ENCODE measurements at places on chromosomes 3 and 15.

DNA sequence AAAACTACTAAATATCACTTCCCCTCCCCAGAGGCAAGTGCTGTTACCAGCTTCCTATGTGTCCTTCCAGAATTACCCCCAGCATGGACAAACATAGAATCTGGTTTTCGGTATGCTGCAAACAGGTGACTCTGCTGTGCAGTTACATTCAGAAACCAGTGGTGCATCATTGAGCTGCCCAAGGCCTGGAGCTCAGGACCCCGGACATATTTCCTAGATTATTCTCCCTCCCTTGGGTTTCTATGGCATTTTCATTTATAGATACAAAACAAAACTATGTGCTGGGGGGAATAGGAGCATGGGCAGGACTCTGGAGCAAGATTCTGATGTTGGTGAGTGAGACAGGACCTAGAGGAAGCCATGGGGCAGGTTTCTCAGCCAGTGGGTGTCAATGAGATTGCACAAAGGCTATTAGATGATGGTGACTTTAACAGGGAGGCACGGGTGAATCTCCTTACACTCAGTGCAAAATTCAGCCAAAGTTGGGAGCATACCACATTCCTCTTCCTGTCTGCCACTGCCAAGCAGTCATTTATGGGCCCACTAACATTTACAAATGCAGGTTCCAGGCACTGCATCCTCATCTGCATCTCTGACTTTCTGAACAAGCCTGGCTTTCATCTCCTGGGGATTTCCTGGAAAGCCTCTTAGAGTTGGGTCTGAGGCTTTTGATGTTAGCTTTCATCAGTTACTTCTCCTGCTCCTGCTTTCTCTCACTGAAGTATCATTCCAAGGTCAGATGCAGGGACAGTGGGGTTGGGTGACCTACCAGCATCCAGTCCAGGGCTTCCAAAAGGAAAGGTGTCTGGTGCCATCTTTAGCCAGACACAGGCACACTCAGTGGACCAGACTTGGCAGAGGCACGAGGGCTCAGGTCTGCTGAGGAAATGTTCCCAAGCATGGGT, 44.5 kb downstream of the CMTM7 start:
- DNase-seq, result no peak

GRCh38 chr3:102510663-102511062, 75.8 kb downstream of the ZPLD1 start:
- no peak for DNase-seq

- DNase-seq, result no peak
These were observed 74.0 kb upstream of the TERB2 start for GRCh38 chr15:44882499-44882968.

- DNase-seq, result no peak
These were observed 45.7 kb upstream of the MGLL start for GRCh38 chr3:127867986-127868385.

DNA sequence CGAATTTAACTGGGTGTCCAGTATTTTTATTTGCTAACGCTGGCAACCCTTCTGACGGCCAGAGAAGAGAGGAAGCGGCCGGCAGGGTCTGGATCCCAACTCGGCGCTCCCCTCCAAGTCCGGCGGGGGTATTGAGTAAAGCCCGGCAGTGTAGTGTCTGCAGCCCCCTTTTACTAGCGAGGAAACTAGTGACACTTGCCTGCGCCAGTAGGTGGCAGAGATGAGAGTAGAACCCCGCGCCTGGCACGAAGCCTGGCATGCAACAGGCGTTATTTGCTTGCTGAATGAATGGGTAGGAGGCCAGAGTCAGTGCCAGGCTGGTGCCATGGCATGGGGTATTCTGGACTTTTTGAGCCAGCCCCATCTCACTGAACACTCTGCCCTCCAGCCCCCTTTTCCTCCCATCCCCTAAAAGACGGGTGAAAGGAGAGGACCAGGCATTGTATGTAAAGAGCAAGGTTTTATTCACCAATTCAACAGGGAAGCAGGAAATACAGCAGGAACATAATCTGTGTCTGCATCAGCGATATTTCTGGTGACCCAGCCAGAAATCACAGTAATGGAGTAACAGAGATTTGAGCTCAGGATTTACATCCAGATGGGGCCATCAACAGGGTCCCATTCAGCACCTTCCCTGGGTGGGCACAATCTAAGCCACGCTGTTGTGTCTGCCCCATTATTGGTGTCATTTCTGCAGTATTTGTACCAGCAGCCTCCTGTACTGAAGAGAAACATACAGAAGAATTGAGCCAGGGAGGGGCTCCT, 788 bp upstream of the WDR73 start:
- peak; percentile 62 for DNase-seq

DNA sequence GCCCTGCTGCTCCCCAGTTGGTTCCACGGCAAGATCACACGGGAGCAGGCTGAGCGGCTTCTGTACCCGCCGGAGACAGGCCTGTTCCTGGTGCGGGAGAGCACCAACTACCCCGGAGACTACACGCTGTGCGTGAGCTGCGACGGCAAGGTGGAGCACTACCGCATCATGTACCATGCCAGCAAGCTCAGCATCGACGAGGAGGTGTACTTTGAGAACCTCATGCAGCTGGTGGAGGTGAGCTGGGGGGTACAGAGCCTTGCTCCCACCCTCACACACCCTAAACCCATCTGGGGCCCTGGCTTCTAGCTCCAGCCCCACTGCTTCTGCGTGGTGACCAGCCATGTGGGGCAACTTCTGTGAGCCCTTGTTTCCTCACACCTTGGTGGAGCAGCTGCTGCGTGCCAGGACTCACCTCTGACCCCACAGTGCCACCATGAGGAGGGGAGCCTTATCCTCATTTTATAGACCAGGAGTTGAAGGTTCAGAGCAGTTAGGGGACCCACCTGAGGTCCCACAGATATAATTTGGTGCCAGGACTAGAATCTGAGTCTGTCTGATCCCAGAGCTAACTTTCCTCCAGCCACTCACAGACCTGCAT, 13.3 kb upstream of the LMAN1L start:
- DNase-seq, result no peak

DNA sequence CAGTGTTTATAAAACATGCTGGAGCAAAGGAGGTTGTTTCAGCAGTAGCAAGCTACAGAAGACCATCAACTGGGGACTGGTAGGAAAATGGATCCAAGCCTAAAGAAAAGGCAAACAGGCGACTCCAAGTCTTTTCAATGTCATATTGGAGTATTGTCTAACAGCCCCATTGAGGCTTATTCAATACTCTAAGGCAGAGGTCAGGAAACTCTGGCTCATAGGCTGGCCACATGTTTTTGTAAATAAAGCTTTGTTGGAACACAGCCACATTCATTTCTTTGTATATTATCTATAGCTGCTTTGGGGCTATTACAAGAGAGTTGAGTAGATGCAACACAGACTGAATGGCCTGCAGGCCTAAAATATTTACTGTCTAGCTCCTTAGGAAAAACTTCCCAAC, 77.5 kb downstream of the RPL22L1 start:
- DNase-seq, result no peak

DNA sequence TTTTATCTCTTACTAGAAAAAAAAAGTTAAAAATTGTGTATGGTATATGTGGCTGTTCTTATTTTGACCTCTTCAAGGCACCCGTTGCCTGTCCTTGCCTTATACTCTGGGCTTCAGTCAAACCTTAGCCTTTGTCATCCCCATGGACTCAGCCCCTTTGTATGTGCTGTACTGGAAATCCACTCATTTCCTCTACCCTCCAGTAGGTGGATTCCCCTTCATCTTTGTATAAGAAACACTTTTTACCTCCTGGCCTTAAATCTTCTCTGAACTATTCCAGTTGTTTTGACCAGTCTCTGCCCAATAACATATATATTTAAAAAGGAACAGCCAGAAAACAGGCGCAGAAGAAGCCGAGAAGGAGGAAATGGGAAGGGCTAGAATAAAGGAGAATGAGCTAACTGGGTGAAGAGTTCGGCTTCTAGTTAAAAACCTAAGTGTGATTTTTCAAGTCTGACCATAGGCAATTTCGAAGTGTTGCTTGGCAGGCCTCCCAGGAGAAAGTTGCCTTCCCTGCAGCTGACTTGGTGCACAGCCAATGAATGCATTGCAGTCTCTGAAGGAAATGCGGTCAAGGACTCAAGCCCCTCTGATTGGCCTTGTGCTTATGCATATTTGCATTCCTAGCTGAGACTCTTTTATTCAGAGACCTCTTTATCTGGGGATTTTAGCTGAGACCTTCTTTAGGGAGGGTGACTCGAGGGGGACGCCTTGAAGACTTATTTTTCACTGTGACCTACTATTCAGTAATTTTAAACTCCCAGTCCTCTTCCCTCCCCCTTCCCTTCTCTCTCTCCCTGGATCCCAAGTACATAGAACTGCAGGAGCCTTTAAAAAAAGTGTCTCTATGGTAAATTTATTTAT, 277.4 kb downstream of the ROBO1 start:
- DNase-seq, result no peak

DNA sequence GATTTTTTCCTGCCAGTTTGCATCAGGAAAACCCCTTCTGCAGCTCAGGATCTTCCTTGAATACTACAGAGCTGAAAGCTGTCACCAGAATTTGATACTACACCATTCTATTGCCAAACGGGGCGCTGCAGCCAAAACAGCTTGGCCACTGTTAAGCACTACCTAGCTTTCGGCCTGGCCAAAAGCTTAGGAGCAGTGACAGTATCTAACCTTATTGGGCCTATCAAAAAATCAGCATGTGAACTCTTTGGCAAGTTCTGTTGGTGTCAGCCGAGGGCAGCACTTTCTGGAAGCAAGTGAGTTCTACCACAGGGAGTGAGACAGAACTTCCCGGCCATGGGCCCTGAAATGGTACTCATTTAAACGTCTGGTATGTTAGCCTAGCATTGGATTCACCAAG, 16.1 kb upstream of the GYG1 start:
- no peak for DNase-seq

GRCh38 chr15:69474291-69474690, 21.7 kb downstream of the RPLP1 start:
- no peak for DNase-seq

GRCh38 chr3:11919390-11919789, 72.7 kb upstream of the TAMM41 start:
- DNase-seq, result no peak

- no peak for DNase-seq
These were observed 79.9 kb downstream of the ZBBX start for GRCh38 chr3:167300207-167300606.

- no peak for DNase-seq
These were observed 95.4 kb downstream of the LSM3 start for GRCh38 chr3:14273901-14274611.

DNA sequence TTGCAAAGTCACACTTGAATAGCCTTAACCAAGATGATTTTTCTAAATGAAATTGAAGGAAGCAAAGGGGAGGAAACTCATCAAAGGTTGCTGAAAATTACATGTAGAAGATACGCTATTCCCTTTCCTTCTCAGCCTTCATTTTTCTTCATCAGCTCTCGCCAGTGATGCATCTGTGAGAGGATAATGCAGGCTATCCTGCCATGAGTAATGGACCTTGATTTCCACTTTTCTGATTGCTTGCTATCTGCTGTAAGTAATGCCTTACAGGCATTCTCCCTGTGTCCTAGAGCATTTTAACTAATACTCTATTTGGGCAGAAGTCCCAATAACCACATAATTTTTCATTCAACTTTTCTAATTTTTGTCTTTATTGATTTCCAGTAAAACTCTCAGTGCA, 162.6 kb downstream of the BBX start:
- no peak for DNase-seq

- no peak for DNase-seq
These were observed 34.7 kb upstream of the LACTB start for GRCh38 chr15:63086947-63087346.

DNA sequence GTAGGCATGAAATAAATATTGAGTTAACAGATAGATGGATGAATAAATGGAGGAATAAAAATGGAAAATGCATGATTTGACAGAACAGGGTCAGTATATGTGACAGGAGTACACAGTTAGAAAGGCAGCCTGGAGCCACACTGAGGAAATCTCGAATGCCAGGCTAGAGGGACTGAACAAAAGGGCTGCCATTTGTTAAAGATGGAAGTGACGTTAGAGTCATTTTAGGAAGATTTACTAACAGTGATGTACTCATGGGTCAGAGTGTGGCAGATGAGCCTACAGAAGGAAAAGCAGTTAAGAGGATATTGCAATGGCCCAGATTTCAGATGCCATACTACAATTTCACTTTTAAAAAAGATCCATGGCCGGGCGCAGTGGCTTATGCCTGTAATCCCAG, 7.4 kb upstream of the TMPRSS7 start:
- DNase-seq, result no peak

DNA sequence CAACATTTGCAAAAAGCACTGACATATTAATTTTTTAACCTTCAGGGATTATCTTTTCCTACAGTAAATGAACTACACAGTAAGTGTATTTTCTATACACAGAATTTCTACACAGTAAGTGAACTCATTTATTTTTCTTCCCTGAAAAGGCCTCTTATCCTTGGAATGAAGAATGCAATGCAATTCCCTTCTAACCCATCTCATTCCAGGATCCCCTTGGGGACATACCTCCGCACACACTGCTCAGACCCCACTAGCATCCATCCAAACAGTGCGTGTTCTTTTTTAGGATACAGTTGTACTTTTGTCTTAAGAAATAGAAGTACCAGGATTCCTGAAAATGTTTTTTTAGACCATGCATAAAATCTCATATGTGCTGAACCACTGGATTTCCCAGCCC, 152.8 kb downstream of the UACA start:
- DNase-seq, result no peak

DNA sequence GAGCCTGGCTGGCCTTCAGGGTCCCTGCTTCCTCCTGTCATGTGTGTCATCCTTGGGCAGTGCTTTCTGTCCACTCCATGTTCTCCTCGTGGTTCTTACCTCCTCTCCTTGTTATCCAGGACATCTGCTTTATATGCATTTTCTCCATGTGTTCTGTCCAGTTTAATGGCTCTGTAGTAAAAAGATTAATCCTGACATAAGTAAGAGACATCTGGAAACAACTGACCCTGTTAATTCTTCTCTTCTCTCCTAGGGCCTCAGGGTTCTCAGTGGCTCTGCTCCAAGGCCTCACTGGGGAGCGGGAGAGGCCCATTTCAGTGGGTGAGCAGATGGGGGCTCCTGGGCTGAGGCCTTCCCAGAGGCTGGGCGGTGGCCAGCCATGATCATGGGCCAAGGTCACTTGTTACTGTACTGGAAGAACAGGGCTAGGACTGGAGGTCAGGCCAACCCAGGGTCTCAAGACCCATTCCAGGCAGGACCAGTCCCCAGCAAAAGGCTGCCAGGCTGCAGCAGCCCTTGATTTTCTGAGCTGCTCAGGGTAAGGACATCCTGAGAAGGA, 20.2 kb upstream of the CDCP1 start:
- no peak for DNase-seq

DNA sequence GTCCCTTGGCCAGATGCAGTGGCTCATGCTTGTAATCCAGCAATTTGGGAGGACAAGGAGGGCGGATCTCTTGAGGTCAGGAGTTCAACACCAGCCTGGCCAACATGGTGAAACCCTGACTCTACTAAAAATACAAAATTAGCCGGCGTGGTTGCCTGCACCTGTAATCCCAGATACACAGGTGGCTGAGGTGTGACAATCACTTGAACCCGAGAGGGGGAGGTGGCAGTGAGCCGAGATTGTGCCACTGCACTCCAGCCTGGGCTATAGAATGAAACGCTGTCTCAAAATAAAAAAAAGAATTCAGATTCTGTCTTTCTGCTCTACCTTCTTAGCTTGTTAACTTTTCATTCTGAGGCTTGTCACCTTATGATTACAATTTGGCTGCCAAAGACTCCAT, 22.1 kb downstream of the MYO5A start:
- no peak for DNase-seq

GRCh38 chr3:134483195-134483900, 2.4 kb downstream of the ANAPC13 start:
- DNase-seq, result no peak

Measured in stimulated activated CD8-positive, alpha-beta memory T cell treated with anti-CD3 and anti-CD28 coated beads, Interleukin-4, amount 100 ng/mL, for 24 hours (primary cell).